Activated CD4-positive, alpha-beta T cell treated with anti-CD3 and anti-CD28 coated beads, Interleukin-2, amount 10 ng/mL, durations not matched to agents 24 days and 14 days (primary cell): ENCODE measurements at places on chromosomes 3 and 15.

DNA sequence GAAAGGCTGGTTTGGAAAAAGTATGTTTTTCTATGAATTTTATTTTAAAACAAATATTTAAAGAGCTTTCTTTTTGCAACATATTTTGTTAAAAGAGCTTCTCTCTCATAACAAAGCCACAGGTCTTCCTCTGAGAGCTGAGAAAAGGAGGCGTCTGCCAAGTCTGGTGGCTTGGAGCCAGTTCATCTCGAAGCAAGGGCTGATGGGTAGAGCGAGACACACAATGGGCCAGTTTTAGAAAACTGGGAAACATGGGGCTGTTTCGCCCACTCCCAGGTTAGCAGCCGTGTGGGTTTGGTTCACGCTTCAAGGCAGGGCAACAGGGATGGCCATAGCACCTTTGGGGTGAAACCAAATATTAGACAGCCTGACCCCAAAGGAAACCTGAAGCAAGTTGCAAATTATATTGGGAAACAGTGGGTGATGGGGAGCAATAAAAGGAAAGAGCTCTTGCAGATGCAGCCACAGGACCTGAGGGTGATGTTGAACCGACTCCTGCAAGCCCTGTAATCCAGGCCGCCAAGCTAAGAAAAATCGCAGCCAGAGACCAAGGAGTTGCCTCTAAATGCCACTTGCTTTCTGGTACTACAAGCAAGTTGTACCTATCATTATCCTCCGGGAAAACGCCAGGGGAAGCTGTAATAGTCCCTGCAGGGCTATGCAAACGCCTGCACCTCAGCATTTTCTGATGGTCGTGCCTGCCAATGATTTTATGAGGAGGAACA lies 88.4 kb upstream of the GALNT15 start:
- no peak for DNase-seq

DNA sequence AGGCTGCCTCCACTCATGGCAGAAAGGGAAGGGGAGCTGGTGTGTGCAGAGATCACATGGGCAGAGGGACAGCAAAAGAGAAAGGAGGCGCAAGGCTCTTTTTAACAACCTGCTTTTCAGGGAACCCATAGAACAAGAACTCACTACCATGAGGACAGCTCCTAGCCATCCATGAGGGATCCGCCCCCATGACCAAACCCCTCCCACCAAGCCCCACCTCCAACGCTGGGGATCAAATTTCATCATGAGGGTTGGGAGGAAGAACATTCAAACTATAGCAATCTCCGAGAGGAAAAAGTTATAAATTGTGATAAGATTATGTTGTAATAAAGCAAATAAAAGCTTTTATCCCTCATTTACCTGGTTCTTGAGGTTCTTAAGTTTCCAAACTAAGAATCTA lies 84.7 kb upstream of the LMCD1 start:
- DNase-seq: no peak

DNA sequence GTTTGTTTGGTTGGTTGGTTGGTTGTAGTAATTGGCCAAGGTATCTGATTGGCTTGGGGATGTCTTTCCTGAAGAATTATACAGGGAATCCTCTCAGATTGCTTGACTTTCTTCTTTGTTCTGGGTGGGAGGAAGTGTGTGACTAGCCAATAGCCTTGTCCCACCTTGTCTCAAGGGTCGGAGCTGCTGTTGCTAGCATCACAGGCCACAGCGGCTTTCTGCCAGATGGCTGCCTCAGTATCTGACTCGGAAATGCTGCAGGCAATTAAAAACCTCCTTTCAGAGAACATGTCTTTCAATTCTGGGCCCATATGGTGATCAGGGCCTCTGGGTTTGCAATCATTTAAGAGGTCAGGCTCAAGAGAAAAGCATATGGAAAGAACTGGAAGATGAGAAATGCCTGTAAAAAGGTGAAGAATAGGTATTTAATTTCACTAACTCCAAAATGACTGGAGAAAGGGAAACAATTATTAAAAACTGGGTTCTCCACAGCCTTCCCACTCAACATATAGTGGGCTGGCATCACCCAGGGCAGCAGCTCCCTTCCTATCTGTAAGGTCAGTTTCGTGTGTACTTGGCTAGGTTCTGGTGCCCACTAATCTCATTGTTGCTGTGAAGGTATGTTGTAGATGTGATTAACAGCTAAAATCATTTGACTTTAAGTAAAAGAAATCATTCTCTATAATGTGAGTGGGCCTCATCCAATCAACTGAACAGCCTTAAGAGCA lies 32.4 kb downstream of the TGFBR2 start:
- DNase-seq: no peak

GRCh38 chr3:172685331-172686214 lies 25.3 kb downstream of the NCEH1 start:
- DNase-seq: no peak

GRCh38 chr3:146638718-146639117 lies 33.6 kb upstream of the PLSCR5 start:
- DNase-seq: no peak

DNA sequence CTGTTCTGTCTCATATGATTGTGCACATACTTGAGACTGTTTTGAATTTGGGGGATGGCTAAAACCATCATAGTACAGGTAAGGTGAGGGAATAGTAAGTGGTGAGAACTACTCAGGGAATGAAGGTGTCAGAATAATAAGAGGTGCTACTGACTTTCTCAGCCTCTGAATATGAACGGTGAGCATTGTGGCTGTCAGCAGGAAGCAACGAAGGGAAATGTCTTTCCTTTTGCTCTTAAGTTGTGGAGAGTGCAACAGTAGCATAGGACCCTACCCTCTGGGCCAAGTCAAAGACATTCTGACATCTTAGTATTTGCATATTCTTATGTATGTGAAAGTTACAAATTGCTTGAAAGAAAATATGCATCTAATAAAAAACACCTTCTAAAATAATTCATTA lies 5.1 kb downstream of the CCR5 start:
- DNase-seq: no peak

DNA sequence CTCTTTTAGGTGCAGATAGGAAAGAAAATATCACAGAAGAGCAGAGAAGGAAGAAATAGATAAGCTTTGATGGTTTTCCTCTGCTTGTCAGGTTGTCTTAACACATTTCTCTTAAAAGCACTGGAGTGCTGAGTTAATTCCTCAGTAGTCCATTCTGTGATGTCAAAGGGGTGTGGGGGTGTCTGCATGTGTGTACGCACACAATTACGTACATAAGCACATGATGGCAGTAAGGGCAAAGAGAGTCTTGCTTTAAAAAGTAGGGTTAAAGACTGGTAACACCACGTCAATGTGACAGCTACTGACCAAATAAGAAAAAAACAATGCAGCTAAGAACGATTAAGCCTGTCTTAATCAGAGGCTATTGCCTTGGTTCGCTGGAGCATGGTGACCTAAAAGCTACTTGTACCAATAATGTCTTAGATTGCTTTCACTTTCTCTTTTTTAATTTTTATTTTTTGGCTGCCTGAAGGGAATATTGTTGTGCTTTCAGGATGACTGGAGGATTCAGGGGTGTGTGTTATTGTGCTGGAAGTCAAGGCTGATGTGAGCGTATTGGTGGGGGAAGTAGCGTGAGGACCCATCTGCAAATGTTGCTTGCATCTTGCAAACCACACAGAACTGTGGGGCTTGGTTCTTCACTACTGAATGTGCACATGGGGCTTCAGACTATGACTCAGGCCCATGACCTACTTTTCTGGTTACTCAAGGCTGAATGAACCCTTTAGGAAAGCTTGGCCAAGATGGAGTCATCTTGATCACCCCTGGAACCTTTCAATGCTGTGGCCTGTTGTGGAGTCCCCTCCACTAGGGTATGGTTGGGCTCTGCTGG lies 417.8 kb upstream of the TPM1 start:
- DNase-seq: no peak

- peak; percentile 34 for DNase-seq
These were observed 60.5 kb upstream of the PRR23C start for GRCh38 chr3:139105154-139105702.

DNA sequence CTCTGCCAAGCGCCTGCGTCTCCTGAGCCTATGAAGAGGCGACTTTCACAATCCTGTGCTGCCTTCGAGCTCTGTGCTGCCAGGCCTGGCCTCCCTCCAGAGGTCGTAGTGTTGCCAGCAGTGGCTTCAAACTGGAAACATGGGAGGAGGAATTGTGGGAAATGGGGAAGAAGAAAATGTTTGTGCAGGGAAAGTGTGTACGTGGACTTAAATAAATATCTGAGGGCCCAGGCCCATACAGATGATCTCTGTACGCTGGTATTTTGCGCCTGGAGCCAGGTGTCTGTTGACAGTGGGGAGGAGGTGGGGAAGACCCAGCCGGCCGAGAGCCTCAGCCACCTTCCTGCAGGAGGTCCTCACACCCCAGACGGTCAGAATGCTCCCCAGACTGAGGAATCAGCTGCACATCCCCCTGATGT lies 44.6 kb downstream of the ZBTB38 start:
- no peak for DNase-seq

DNA sequence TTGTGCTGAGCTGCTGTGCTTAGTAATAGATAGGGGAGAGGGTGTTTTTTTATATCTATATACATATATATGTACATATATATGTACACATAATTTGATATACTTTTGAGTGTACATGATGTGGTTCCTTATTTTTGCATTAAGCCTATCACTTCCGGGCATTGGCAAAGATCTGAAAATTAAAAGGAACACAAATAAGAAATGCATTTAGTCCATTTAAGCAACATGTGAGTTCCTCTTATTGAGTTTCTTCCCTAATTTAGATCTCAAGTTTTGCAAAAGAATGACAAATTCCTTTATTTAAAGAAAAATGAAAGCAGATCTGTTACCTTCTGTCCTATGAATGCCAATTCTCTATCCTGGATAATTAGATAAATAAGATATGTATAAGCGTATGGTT lies 435.1 kb downstream of the LPP start:
- DNase-seq: no peak

GRCh38 chr15:70358011-70358819 lies 260.5 kb upstream of the TLE3 start:
- DNase-seq: no peak

DNA sequence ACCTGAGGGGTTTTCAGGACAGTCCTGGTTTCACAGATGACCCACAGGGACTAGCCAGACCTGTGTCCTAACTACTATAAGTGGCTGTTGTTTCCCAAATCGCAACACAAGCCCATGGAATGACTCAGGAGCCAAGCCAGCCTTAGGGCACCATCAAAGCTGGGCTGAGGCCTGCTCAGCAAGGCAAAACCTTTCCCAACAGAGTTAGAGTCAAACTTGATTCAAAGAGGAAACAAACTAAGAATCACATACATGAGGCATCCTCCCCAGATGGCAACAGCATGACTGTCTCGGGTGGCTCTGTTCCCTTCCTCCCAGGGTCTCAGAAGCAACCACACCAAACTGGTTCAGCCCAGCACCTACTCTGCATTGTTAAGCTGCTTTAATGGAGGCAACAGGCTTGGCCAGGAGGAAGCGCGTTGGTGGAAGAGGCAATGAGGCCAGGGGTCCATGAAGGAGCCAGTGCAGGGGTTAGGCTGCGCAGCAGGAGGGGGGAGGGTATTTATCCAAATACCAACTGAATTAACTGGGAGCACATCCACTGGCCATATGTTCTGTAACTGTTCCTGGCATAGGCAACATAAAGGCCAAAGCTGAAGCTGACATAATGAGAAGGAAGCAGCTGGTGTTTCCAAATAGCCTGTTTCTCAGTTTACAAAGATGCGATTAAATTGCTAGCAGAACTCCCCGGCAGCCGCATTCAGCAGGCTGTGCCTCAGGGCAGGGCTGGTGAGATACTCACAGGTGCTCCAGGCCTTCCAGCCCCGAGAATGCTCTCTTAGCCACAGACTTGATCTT lies 102.4 kb downstream of the LRIG1 start:
- DNase-seq: no peak

DNA sequence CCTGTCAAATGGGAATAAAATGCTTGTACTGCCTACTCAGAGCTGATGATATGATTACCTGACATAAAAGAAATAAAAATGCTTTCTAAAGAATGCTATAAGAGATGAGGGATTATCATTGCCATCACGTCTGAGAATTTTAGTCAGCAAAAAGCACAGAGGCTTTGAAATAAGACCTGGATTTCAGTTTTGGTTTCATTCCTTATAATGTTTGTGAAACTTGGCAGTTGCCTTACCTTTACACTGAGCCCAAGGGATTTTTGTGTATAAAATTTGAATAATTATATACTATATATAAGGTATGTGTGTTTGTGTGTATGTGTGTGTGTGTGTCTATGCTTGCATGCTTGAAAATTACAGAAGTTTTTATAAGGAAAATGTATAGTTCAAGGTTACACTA lies 634.8 kb upstream of the BCHE start:
- DNase-seq: no peak

- peak; percentile 93 for DNase-seq
These were observed 3.6 kb downstream of the BCL6 start for GRCh38 chr3:187741403-187742350.

- peak; percentile 85 for DNase-seq
These were observed 6.3 kb upstream of the UBE2Q2 start for GRCh38 chr15:75836959-75837334.
